ENCODE measurements at places on chromosomes 6 and 20.

DNA sequence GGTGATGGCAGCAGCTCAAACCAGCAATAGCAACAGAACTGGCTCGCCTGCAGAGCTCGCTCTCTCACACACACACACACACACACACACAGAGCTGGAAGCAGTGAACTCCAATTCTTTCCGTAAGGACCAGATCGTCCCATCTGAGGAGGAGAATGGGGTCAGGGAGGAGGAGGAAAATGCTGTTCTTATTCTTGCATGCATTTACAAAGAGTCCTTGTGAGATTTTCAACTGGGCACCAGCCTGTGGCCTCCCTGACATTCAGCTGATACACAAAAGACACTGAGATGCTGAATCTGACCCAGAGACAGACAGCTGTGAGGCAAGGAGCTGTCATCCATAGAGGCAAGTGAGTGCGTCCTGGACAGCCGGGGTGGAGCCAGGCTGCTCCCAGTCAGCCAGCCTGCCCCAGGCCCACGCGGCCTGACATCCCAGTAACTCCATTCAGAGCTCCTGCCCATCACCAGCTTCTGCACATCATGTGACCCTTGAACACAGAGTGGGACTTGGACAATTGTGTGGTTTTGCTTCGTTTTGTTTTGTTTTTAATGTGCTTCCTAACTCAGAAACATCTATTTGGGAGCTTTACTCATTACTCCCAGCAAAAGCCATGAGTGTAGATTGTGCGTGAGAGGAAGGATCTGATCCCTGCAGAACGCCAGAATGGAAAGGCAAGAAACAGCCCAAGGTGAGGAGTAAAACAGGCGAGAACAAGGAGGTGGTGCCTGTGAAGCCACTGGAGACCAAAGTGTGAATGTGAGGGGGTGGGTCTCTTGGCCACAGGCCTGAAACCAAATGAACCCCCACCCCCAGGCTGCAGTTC, 2.1 kb downstream of the SERPINB9 start:
- DNase-seq: no peak

DNA sequence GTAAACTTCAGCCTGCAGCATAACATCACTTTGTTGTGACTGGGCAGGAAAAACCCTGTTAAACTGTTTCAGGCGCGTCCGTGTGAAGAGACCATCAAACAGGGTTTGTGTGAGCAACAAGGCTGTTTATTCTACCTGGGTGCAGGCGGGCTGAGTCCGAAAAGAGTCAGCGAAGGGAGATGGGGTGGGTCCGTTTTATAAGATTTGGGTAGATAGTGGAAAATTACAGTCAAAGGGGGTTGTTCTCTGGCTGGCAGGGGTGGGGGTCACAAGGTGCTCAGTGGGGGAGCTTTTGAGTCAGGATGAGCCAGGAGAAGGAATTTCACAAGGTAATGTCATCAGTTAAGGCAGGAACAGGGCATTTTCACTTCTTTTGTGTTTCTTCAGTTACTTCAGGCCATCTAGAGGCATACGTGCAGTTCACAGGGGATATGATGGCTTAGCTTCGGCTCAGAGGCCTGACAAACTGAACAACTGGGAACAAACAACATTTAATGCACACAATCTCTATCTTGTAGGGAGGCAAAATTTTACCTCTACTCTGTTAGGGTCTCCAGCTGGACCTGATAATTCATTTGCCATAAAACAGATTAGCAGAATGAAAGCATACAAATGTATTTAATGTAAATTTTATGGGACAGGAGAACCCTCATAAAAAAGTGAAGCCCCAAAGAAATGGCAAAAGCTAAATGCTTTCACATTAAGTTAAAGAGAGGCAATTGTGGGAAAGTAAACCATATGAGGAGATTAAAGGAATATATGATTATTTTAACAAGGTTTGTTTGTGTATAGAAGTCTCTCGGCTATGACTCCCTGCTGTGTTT, 58.3 kb upstream of the HFE start:
- no peak for DNase-seq

- DNase-seq: no peak
Observed at GRCh38 chr6:169316651-169317050, 63.0 kb upstream of the THBS2 start.

DNA sequence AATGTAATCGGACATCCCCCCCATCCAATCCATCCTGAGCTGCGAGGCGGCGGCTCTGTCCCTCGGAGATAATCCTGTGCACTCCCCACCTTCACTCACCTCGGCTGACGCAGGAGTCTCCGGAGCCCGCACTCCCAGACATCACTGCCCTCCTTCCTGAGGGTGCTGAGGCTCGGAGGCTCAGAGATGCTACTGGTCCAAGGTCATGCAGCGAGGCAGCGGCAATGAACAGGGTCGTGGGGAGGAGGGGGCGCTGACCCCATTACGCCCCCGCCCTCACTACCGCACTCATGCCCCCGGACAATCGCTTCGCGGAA, 485 bp downstream of the ADISSP start:
- DNase-seq: no peak

GRCh38 chr6:125718109-125718508, 31.3 kb upstream of the HEY2 start:
- no peak for DNase-seq

GRCh38 chr6:130111031-130111430, 92.7 kb downstream of the L3MBTL3 start:
- DNase-seq: no peak

DNA sequence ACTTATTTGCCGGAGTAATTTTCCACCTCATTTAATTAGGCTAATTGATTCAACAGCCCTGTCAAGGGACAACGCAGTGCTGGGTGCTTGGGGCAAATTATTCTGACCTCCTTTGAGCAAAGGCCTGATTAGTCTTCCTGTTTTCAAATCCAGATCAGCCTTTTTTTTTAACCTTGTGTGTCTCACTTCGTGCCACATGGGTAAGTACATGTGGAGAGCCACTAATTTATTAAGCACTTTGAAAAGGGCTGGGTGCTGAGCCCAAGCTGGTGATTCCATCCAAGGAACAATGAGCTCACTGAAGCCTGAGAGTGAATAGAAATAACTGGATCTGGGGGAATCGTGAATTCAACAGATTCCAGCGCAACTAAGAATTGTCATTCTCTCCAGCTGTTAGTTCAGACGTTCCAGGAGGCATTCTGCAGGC, 229.3 kb downstream of the CLIC5 start:
- no peak for DNase-seq

DNA sequence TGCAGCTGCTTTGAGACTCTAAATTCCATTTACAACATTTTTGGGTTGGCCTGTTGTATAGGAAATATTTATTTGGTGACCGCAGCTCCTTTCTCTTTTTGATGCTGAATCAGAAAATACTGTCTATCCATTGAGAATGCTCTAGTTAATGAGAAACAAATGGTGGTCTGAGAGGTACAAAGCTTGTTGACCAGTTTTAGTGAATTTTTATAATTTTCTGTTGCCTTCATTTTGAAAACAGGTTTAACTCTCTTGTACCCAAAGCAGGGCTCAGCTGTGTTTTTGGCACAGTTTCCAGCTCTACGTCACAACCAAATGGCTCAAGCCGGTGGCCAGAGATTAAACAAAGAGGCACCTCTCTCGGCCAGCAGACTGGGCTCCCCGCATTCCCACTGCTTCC, 113.2 kb downstream of the FNDC1 start:
- no peak for DNase-seq

- DNase-seq: no peak
Observed at GRCh38 chr6:156883497-156884252, 106.5 kb downstream of the ARID1B start.

All from GM12864 (cell line).